ENCODE measurements at places on chromosomes 3 and 15. TPM values are rescaled to one million over a fixed set of nuclear protein-coding genes. Genes with fewer than 3 reads are reported as not detected.

DNA sequence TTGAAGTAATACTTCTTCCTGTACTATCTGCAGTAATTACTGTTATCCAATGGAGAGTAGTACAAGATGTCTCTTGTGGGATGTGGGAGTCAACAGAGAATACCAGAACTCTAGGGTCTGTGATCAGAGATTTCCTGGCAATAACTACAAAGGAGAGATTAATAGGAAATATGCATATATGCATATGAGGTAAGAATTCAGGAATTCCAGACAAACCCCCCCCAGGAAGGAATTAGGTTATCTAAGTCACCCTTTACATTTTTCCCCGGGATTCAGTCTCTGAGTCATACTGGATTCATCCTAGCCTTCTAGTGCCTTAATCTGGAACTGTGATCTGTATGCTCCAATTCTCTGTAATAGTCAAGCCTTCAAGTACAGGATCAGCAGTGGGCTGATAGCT is 49.4 kb downstream of the GTF2E1 start:
- no peaks in the 10 kb centered on the region for H3K4me1 ChIP-seq
- H3K36me3 ChIP-seq = no peaks in the 10 kb centered on the region
- H3K27me3 ChIP-seq = no peaks in the 10 kb centered on the region
- no peak overlapping the region for H3K4me3 ChIP-seq
- no peak overlapping the region for H3K27ac ChIP-seq

Gene PRTG
- 0.56 TPM for total RNA-seq

- H3K4me3 ChIP-seq = peak overlapping the region; percentile 15
- no peak overlapping the region for H3K27ac ChIP-seq
- no peaks in the 10 kb centered on the region for H3K36me3 ChIP-seq
- H3K4me1 ChIP-seq = no peaks in the 10 kb centered on the region
- peaks cover 12% of the 10 kb centered on the region for H3K27me3 ChIP-seq
Observed at GRCh38 chr3:197022405-197023231, 7.0 kb downstream of the MELTF start.

GRCh38 chr15:70004826-70005225 is 92.9 kb downstream of the TLE3 start:
- H3K4me1 ChIP-seq = no peaks in the 10 kb centered on the region
- no peak for DNase-seq
- H3K36me3 ChIP-seq = no peaks in the 10 kb centered on the region
- no peaks in the 10 kb centered on the region for H3K27me3 ChIP-seq
- no peak overlapping the region for H3K4me3 ChIP-seq

DNA sequence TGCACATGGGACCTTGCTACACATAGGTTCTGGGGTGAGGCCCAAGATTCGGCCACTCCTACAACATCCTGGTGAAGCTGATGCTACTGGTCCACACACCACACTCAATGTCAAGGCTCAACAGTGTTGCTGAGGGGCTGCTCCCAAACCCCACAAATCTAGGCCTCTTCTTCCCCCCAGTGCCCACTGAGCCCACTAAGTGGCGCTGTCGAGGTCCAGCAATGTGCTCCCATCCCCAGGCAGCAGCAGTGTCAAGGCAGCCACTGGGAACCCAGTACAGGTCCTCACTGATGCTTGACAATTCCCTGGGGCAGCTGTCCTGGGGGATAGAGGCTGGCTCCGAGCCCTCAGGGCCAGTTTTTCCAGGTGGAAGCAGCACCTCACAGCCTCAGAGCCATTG is 21.5 kb downstream of the SCN5A start:
- H3K27me3 ChIP-seq = no peaks in the 10 kb centered on the region
- H3K4me1 ChIP-seq = peaks cover 28% of the 10 kb centered on the region
- no peak for DNase-seq
- H3K36me3 ChIP-seq = peaks cover 29% of the 10 kb centered on the region
- H3K4me3 ChIP-seq = no peak overlapping the region
- no peak overlapping the region for H3K27ac ChIP-seq

DNA sequence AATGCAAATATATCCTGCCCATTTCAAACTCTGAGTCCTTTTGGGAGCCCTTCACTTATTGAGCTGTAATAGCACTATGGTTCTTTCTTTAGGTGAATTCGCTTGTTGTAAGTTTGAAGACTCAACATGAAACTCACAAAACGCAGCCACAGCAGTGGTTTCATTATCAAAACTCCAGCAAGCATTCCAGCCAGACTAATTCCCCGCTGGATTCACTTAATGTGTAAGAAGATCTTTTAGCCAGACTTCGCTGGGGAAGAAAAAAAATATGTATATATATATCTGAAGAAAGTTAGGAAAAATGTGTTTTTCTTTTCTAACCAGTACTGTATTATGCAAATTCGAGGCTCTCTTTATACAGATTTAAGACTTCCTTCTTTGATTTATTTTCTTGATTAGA is 241.1 kb downstream of the WNT5A start:
- no peaks in the 10 kb centered on the region for H3K4me1 ChIP-seq
- no peak overlapping the region for H3K27ac ChIP-seq
- no peak overlapping the region for H3K4me3 ChIP-seq
- H3K27me3 ChIP-seq = no peaks in the 10 kb centered on the region
- no peaks in the 10 kb centered on the region for H3K36me3 ChIP-seq
